Brain (organoid and tissue), 16 donors: ENCODE measurements at places on chromosomes 7 and 10. TPM values are rescaled to one million over a fixed set of nuclear protein-coding genes. Genes with fewer than 3 reads are reported as not detected.

DNA sequence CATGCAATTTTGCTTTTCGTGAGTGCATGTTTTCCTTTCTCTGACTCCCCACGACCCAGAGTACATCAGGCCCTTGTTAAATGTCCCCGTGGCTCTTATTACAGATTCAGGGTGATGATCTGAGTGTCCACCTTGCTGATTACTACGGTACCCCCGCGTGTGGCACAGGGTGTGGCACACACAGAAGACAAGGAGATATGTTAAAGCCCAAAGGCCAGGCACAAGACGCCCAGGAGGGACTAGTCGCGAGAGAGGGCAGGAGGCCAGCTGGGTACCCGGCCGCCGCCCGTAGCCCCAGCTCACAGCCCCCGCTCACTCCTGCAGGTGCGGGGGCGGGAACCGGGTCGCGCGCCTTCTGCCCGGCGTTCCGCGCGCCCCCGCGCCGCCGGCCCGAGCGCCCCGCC, 281 bp upstream of the EXOC6 start:
- DNase-seq: no peak

DNA sequence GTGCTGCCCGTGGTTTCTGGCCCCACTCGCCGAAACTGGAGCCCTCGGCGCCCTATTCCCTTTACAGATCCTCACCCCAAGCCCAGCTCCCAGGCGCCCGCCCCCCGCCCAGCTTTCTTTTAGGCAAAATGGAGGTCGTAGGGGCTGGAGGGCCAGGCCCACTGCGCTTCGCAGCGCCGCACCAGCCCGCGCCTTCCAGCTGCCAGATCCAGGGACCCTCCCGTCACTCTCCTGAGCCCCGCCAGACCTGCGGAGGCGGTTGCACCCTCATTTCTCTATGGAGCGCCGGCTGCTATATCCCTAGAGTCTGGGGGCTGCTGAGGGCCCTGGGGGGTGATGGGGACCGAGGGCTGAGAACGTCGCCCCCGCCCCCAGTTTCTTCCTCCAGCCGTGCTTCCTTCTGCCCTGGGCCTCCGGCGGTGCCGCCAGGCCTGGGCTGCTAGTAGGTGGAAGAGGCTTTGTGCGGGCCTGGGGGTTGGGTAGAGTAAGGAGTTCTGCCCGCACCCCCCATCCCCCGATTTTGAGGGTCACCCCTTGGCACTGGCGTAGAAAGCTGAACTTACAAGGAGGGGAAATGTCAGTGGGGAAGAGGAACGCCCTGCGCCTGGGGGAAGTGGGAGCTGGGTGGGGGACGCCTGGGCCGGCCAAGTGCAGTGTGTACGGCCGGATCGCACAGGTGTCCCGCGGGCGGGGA, 1.0 kb downstream of the GNB2 start:
- DNase-seq: no peak

DNA sequence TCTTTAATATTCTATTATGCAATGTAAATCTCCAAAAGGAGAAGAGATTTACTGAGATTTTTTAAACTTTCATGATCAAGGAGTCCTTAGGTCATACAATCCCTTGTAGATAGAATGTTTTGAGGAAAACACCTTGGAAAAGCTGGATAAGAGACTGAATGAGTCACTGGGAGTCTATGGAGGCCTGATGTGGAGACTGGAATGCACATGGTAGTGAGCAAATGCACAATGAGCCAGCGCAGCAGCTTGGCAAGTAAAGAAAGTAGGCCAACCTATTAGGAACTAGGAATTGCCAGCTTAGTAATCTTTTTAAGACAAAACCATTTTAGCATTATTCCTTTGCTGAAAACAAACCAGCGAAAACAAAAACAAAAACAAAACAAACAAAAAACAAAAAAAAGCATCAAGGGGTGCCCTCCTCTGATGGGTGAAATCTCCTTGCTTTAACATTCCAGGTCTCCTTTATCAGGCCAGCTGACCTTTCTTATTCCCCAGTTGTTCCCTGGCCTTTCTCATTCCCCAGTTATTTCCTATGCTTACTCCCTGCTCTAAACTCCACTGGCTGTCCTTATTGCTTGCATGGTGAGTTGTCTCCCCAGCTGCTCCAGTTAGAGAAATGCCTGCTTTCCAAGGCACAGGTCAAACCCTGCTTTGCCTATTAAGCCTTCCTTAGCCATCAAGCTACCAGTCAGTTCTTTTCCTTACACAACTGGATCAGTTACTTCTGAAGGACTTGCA, 135.8 kb downstream of the PLCE1 start:
- DNase-seq: no peak

DNA sequence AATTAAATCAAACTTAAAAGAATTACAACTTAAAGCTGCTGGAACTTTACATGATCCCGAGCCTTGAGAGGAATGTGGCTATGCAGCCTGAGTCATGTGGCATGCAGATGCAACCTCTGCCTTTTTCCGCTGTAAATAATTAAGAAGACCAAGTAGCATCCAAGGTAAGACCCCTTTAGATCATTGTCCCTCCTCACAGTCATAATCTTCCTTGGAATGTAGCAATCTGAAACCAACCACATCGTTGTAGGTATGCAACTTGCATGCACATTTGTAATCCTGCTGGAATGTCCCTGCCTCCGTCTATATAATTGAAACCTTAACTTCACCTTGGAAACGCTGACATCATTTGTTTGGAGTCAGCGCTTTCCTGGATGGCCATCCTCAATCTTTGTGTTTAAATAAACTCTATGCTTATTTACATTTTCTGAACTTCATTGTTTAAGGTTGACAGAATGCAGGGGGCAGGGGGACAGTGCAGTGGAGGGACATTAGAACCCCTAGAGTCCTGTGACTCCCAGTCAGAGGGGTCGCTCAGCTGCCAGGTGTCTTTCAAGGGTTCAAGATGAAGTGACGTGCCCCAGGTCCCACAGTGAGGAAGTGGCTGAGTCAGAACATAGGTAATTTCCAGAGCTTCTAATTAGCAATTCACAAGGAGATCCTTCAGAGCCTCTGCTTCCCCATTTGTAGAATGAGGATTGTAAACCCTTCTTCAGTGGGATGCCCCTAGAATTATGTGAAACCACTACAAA, 110.7 kb downstream of the RALA start:
- no peak for DNase-seq

- no peak for DNase-seq
Measured at GRCh38 chr7:135180122-135180521, 9.6 kb upstream of the CYREN start.

DNA sequence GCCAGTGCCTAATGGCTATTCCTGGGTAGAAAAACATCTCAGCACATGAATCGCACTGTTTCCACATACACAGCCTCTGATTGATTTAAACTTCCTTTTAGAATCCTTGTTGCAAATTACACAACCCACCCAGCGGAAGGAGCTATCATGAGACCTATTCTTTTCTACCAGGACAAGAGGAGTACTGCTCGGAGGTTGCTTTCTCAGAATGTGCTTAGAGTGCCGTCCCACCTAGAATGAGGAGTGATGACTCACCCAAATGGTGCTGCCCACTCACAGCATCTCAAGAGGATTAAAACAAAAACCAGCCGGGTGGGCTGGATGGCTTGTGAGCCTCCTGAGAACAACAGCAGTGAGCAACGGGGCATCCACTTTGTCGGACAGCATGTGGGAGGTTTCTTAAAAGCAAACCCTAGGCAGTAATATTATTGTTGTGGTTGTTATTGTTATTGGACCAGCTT, 128.9 kb downstream of the DGKI start:
- DNase-seq: no peak

- DNase-seq: no peak
Measured at GRCh38 chr7:92359801-92360200, 87.5 kb upstream of the GATAD1 start.

DNA sequence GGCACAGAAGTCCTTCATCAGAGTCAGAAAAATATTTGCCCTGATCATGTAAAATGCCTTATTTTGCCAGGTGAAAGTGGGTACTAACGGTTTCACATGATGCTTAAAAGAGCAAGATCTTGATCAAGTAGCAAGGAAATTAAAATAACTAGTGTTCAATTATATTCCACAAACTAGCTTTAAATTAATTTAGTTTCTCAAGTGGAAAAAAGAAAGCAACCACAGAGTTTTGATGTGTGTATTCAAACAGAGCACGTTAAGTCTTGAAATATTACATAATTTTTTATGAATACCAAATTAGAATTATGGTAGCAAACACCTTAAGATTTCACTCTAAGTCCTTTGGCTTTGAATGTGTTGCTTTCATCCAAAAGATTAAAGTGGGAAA, 47.3 kb downstream of the PIP4K2A start:
- DNase-seq: no peak

- no peak for DNase-seq
Measured at GRCh38 chr10:23820792-23821191, 381.9 kb downstream of the OTUD1 start.

Gene TUBAL3
- 0.24 TPM for polyA plus RNA-seq

Gene PYROXD2
- 2.3 TPM for polyA plus RNA-seq

Gene CYP26C1
- polyA plus RNA-seq: not detected
